ENCODE measurements at places on chromosomes 11 and 22. TPM values are rescaled to one million over a fixed set of nuclear protein-coding genes. Genes with fewer than 3 reads are reported as not detected.

RAC2 gene
- 3.5 TPM for total RNA-seq

GRM5 gene
- total RNA-seq: not detected

CECR2 gene
- 19.0 TPM for total RNA-seq

SNU13 gene
- 202 TPM for total RNA-seq

BDNF gene
- 0.09 TPM for total RNA-seq
